ENCODE measurements at places on chromosomes 6 and 20.

GRCh38 chr6:150959166-150959565, 93.7 kb downstream of the MTHFD1L start:
- no peak for DNase-seq

GRCh38 chr6:53581173-53581773, 36.4 kb upstream of the GCLC start:
- peak; percentile 45 for DNase-seq

- DNase-seq: no peak
Observed at GRCh38 chr6:115767931-115768330, 292.8 kb downstream of the FRK start.

- peak; percentile 17 for DNase-seq
Observed at GRCh38 chr20:34220561-34220960, 20.7 kb upstream of the ASIP start.

- DNase-seq: peak; percentile 46
Observed at GRCh38 chr20:56630086-56630493, 984 bp downstream of the TFAP2C start.

DNA sequence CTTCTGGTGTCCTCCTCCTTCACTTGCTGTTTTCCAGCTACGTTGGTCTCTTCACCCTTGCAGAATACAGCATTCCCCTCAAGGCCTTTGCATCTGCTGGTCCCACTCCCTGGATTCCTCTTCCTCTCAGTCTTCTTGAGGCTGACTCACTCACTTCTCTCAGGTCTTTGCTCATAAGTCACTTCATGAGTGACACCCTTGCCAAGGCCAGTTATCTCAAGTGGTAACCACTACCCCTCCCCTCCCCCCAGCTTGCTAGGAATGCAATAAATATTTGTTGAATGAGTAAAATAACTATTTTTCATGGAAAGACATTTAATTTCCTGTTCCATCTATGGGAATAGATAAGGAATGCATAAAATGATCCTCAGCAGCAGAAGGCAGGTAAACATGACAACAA, 131.7 kb downstream of the PLCB4 start:
- peak; percentile 42 for DNase-seq

- peak; percentile 65 for DNase-seq
Observed at GRCh38 chr6:88360203-88360797, 194.2 kb upstream of the CNR1 start.

- no peak for DNase-seq
Observed at GRCh38 chr20:16553101-16553500, 20.1 kb downstream of the KIF16B start.

- DNase-seq: no peak
Observed at GRCh38 chr6:119278625-119279024, 70.9 kb downstream of the MAN1A1 start.

DNA sequence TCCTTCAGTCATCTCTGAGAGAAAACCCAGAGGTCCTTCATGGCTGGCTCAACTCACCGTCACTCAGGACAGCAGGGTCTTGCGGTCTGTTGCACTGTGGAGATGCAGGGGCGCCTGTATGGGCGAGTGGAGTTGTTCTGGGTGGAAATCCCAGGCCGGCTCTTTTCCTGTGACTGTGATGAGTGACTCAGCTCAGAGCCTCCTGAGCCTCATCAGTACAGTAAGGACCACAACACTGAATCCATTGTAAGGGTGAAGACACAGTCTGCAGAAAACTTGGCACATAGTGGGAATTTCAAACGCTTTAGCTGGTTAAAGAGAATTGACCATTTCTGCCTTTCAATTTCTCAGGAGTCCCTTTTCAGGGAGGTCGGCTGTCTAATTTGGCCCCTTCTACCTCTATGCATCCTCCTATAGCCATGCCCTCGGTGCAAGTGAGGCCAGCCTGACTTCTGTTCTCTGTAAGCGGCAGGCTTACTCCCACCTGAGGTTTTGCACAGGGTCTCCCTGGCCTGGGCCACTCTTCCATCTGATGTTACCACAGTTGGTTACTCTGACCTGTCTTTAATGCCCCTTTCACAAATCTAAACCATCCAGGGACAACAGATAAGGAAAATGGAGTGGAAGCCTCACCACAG, 35.5 kb upstream of the TBXT start:
- DNase-seq: no peak

GRCh38 chr20:53899351-53900167, 170.8 kb downstream of the BCAS1 start:
- DNase-seq: peak; percentile 66

GRCh38 chr20:17992224-17992637, 23.4 kb downstream of the MGME1 start:
- DNase-seq: no peak

GRCh38 chr6:53375847-53376246, 27.1 kb upstream of the ELOVL5 start:
- no peak for DNase-seq

- DNase-seq: no peak
Observed at GRCh38 chr20:24131281-24131680, 142.7 kb upstream of the GGTLC1 start.

DNA sequence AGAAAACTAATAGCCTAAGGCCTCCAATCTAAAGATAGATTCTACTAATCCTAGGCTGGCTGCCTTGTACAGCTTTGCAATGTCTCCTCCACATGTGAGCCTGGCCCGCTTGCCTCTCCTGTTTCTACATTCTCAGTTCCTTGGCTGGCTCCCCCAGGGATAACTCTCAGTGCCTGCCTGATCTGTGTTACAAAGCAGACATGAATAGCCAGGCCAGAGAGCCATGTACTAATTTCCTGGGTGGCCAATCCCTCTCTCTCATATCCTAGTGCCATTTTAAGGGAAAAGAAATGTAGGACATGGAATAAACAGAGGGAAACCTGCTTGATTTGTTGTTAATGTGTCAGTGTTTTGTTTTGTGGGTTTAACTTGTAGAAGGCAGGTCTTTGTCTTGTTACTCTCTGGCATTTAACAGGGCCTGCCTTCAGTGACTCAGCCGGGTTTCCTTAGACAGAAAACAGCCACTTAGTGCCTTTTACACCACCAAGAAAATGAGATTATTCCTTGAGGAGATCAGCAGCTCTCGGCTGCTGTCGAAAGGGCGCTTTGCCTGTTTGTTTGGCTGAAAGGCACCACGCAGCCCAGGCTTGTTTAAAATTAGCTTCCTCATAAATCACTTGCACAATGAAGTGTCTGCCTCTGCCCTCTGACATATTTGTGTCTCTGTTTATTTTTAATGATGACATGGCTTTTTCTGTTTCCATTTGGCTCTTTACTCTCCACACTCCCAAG, 702.7 kb downstream of the MAFB start:
- DNase-seq: peak; percentile 27

DNA sequence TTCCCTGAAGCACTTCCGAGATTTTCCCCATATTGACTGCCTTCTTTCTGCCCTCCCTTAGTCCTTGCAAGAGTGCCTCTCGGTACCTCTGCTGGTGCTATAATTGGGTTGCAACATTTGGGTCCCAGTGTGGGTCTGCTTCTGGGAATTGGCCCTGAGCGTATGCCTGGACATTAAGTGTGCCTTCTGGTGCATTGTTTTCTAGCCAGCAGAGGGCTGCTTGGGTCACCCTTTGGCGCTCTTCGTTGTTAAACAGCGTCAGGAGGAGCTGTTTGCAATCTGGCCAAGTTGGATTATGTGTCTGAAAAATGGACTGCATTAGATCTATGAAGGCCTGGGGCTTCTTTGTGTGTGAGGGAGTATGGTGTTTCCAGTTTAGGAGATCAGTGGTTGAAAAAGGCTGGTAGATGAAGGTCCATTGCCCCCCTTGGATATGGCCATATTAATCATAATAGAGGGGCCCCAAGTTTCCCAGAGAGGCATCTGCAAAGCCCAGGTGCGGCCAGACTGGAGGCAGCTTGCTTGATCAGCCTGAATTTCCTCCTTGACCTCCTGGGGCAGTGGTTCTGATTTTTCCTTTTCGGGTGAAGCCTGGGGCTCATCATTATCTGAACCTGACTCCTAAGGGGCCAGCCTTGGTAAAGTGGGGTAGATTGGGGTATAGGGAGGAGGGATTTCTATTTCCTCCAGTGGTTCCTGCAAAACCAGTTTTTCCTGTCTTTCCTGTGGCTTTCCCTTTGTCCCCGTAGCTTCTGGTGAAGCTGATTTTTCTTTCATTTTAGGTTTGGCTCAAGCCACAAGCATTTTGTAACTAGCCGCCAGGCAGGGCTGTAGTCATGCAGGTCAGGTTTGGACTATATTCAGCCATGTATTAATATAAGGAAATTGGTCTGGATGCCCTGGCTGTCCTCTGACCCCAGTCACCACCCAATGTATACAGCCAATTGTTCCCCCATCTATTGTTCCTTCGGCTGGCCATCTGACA, 85.4 kb upstream of the GPR6 start:
- no peak for DNase-seq

Data from GM04503 (cell line).